ENCODE measurements at places on chromosomes 2 and 18.

GRCh38 chr18:25235401-25236042 lies 116.4 kb downstream of the ZNF521 start:
- no peak for DNase-seq

- DNase-seq, result no peak
These were observed 628 bp downstream of the CREG2 start for GRCh38 chr2:101386599-101387150.

GRCh38 chr2:98308532-98308931 lies 37.7 kb upstream of the CNGA3 start:
- no peak for DNase-seq

DNA sequence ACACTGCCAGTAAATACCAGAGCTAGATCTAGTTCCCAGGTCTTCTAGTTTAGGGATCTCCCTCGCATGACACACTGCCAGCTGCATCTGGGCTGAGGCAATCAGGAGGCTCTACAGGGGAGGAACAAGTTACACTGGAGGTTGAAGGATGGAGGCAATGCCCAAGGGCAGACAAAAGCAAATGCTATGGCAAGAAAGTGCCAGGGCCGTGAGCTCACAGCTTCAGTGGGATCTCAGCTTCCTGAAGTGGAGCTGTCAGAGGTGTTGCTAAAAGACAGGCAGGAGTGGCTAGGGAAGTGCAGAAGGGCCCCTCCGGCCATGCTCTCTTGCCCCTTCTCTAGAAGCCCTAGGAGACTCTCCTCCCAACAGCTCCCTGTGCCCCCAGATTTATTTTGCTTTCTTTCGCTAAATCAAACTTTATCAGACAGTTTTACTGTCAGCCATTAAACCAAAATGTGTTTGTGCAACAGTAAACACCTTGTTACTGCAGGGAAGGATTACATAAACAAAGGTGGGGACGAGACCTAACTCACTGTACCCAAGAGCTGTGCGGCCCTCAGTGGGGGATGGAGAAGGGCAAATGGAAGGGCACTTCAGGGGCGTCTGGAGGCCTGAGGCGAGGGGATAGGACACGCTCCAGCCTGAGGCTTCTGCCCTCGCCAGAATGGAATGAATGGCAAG lies 39.4 kb upstream of the PKDCC start:
- no peak for DNase-seq

- no peak for DNase-seq
These were observed 116.1 kb upstream of the OTX1 start for GRCh38 chr2:62934517-62934916.
